Activated CD8-positive, alpha-beta memory T cell treated with anti-CD3 and anti-CD28 coated beads for 1 hour (primary cell): ENCODE measurements at places on chromosomes 4 and X.

DNA sequence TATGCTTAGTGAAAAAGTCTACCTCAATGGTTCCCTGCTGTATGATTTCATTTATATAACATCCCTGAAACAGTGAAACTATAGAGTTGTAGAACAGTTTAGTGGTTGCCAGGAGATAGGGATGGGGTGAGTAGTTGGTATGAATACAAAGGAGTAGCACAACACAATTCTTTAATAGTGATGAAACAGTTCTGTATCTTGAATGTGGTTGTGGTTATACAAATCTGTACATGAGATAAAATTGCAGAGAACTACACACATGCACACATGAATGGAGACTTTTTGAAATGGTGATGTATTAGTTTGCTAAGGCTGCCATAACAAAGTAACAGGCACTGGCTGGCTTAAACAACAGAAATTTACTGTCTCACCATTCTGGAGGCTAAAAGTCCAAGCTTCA is 677.1 kb downstream of the ADGRL3 start:
- no peak for DNase-seq

GRCh38 chrX:86981326-86981879 is 536.2 kb upstream of the KLHL4 start:
- no peak for DNase-seq

- DNase-seq: no peak
These were observed 12.9 kb downstream of the CHRNA9 start for GRCh38 chr4:40348000-40348399.

DNA sequence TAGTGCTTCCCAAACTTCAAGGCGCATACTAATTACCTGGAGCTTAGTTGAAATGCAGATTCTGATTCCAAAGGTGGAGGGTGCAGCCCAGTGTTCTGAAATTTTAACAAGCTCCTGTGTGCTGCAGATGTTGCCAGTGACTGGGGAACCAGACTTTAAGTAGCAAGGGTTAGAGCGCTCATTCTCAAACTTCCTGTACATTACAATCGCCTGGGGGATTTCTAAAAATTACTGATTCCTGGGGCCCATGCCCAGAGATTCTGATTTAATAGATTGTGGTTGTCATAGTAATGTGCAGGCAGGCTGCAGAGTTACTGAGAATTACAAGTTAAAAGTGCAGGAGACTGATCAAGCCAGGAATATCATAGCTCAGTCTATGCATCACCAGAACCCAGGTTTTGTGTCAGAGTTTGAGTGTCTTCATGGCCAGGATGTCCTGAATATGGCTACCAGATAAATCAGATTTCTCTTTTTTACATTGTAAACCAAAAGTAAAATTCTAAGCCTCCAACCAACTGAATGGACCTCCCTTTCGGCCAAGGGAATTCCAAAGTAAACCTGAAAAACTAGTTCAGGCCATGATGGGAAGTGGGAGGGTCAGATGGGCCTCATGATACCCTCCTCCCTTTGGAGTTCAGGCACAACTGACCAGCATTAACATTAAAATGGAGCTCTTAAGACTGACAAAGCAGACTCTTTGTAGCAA is 121.6 kb downstream of the ATXN3L start:
- no peak for DNase-seq

DNA sequence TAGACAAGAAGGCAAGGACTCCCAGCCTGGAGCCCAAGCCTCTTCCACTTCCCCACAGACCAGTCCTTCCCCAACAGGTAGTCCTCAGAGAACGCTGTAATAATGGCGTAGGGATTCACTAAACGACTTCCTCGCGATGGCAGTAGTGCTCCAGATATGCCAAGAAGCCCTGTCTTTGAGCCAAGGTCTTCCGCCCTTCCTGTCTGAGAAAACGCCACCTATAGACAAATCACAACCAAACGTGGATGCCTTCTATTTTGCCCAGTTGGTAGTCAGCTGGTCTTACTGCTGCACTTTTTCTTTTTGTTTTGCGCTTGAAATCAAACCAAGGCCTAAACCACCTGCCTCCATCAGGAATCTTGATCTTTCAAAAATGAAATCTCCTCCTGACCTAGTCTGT is 203.3 kb downstream of the OR13H1 start:
- no peak for DNase-seq

- DNase-seq: no peak
These were observed 102.3 kb downstream of the PSAPL1 start for GRCh38 chr4:7332216-7333023.

- no peak for DNase-seq
These were observed 707 bp downstream of the SLC9A6 start for GRCh38 chrX:135985973-135986310.

- DNase-seq: no peak
These were observed 69.5 kb downstream of the IL15 start for GRCh38 chr4:141705747-141706377.

DNA sequence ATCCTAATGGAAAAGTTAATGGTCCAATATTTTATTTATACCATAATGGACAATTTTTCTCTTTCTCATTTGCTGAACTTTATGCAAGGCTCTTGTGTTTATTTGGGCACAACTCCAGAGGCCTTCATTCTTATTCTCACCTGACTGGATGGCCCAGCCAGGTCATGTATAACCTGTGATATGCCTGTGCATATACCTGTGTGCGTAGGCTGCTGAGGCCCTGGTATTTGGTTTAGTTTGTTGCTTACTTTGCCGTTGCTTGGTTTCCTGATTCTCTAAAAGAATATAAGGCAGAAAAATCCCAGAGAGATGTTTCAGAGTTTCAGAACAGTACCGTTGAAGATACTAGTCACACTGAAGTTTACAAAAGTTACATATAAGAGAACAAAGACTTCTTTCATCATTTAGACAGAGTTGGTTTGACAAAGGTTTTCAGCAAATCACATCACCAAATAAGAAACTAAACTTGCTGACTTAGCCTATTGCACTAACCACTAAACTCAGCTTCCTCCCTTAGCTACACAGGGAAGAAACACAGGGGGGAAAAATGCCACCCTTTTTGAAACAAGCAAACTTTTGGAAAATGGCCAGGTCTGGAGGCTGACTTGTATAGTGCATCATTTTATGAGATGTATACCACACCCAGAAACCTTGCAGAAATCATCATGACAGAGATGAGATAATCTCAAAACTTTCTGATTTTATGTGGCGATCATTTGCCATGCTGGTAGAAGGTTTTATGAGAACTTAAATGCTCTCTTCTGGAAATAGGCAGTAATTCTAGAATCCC is 248.5 kb downstream of the GRIA3 start:
- no peak for DNase-seq

DNA sequence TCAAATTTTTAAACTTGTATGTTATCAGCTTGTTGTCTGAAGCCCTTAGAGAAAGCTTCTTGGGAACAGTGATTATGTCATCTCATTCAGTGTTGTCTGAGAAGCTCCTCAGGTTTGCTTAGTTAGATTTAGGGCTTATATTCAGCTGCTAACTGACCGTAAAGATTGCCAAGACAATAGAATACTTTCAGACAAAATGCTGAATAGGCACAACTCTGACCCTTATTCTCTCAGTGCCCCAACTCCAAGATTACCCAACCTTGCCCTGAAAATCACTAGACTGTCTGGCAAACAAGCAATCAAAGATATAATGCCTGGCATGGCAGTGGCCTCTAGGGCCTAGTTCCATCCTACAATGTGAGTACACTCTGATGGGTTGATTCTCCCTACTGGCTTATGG is 950.5 kb upstream of the HS3ST1 start:
- DNase-seq: no peak

DNA sequence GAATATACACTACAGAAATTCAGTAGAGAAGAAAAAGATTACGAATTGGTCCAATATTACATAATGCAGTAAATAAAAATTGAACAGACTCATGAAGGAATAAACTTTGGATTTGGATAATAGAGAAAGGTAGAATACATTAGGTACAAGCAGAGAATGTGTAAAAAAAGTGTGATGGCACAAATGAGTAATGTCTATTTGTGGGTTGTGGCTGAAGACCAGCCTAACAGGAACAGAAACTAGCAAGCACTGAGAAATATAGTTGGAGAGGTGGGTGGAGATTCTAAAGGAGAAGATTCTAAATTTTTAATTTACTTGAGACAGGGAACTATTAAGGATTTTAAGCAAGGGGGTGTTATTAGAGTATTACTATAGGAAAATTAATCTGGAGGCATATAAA is 15.2 kb upstream of the CLOCK start:
- no peak for DNase-seq

- DNase-seq: no peak
These were observed 49.8 kb upstream of the TNIP3 start for GRCh38 chr4:121213940-121214339.

DNA sequence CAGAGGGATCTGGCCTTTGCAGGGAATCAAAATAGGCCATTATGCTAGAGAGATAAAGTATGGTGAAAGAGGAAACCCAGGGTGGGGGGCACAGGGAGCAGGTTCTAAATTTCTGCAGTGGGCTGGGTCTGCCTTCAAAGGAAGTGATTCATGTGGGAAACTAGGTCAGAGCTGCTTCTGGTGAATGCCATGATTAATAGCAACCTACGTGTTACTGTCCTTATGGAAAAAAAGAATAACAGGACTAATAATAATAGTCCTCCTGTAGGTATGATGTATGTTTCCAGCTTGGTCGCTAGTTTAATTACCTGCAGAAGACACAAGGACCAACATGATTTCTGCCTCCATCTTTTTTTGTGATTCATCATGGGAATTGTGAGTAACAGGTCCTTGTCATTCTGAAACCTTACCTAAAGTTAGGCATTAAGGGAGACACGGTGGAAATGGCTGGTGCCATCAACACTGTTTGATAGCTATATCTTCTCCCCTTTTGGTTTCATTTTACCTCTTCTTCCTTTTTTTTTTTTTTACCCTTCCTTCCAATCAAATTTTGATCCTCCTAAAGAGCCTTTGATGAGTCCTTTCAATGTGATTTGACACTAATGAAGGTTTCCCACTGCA is 180.4 kb downstream of the CPEB2 start:
- DNase-seq: no peak

DNA sequence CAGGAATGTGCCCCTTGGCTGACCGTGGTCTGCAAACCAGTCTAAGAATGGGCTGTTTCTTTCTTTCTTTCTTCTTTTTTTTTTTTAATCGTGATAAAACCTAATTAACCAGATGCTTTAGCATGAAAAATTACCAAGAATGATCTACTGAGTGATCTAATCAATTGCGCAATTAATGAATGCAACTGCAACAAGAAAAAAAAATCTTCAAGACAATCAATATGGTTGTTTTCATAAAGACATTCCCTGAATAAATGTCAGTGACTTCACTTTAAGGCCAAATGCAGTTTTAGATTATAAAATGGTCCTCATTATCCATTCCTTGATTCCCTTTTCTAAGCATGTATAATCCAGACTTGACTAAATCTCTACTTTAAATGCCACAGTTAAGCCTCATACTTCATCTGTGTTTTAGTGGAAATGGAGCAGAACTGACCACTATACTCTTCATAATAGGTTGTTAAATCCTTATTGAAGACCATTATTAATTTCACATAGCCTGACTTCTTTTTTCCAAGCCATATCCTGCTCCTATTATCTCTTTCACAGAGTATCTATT is 51.6 kb upstream of the SETD7 start:
- DNase-seq: no peak

GRCh38 chr4:80094191-80094590 is 21.2 kb upstream of the ANTXR2 start:
- no peak for DNase-seq

GRCh38 chr4:48336146-48336870 is 5.0 kb upstream of the SLAIN2 start:
- no peak for DNase-seq

DNA sequence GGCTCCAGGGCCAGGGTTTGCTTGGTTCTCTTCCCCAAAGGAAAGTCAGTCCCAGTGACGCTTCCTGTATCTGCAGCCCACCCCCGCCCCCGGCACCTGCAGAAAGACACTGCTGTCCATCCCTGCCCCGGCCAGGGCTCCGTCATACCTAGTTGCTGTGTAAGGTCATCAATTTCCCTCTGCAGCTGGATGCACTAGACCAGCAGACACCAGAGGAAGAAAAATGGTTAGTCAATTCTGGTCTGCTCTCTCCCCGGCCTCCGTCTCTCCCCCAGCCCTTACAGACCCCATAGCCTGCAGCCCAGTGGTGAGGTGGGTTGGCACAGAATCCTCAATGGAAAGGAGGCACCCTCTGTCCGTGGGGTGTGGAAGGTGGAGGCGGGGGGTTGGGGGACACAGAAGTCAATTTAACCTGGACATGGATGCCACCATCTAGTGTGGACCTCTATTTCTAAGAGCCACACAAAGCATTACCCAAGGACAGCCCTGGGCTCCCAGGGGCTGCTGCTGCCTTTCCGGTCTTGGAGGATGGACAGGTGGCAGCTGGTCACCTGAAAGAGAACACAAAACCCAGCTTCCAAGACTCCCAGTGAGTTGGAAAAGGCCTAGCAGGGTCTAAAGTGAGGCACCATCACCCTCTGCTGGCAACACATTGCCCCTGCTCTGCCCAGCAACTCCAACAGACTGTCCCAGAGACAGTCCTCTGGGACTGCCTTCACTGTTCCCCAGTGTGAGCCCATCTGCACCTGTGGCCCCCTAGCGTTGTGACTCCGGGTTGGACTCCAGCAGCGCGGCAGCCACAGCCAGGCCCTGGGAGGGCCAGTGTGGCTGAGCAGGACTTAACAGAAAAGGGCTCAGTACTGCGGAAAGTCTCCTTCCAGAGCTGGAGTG is 40.2 kb upstream of the NHSL2 start:
- no peak for DNase-seq

DNA sequence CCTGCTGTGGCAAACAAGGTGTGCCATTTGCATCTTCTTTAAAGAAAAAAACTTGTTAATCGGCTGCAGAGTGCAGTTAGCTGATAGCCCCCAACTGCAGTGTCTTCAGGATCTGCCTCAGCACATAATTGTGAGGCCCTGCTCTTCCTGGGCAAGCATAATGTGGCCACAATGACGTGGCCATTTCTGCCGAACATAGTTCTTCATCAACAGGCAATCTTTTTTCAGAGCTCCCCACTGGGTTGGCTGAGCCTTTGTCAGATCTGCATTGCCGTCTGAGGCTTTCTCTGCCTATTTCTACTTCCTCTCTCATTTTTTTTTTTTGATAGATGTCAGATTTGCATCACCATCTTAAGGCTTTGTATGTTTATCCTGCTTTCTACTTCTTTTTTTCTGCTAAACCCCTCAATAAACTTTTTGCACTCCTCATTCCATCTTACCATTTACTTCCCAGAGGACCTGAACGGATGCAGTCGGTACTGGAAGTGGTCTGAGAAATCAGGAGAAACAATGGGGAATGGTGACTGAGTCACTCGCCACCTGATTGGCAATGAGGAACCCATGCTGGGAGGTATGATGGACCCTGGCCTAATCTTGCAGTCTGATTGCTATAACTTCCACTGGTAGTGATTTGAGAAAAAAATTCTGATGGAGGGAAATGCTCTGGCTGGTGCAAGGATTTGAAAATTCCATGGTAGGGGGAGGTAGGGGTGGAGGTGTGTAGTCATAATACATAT is 21.2 kb upstream of the TAB3 start:
- no peak for DNase-seq
